ENCODE measurements at places on chromosomes 13 and 19. TPM values are rescaled to one million over a fixed set of nuclear protein-coding genes. Genes with fewer than 3 reads are reported as not detected.

The BEST2 gene
- 0.62 TPM for total RNA-seq

The CEACAM3 gene
- not detected for total RNA-seq

The MEDAG gene
- not detected for total RNA-seq

The ZNF14 gene
- total RNA-seq, result 1.9 TPM

The SMIM7 gene
- total RNA-seq, result 89.1 TPM

The IGFL2 gene
- total RNA-seq, result 0.50 TPM

The DIRAS1 gene
- total RNA-seq, result 4.2 TPM

The SRRM5 gene
- 0.98 TPM for total RNA-seq

The KCNRG gene
- total RNA-seq, result 0.41 TPM

The ZIC5 gene
- total RNA-seq, result 2.6 TPM

Measured in A549 treated with ZK216348 at 1 μM for 4 hours (cell line).